Activated T-cell treated with anti-CD3 and anti-CD28 coated beads for 24 hours (primary cell): ENCODE measurements at places on chromosomes 6 and 20.

DNA sequence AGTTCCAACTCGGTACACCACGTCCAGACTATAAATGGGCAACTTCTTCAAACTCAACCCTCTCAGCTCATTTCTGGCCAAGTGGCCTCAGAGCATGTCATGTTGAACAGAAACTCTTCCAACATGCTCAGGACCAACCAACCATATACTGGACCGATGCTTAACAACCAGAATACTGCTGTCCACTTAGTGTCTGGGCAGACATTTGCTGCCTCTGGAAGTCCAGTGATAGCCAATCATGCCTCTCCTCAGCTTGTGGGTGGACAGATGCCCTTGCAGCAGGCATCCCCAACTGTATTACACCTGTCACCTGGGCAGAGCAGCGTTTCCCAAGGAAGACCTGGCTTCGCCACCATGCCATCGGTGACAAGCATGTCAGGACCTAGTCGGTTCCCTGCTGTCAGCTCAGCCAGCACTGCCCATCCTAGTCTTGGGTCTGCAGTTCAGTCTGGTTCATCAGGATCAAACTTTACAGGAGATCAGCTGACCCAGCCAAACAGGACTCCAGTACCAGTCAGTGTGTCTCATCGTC is 47.8 kb downstream of the BICRAL start:
- DNase-seq = no peak

DNA sequence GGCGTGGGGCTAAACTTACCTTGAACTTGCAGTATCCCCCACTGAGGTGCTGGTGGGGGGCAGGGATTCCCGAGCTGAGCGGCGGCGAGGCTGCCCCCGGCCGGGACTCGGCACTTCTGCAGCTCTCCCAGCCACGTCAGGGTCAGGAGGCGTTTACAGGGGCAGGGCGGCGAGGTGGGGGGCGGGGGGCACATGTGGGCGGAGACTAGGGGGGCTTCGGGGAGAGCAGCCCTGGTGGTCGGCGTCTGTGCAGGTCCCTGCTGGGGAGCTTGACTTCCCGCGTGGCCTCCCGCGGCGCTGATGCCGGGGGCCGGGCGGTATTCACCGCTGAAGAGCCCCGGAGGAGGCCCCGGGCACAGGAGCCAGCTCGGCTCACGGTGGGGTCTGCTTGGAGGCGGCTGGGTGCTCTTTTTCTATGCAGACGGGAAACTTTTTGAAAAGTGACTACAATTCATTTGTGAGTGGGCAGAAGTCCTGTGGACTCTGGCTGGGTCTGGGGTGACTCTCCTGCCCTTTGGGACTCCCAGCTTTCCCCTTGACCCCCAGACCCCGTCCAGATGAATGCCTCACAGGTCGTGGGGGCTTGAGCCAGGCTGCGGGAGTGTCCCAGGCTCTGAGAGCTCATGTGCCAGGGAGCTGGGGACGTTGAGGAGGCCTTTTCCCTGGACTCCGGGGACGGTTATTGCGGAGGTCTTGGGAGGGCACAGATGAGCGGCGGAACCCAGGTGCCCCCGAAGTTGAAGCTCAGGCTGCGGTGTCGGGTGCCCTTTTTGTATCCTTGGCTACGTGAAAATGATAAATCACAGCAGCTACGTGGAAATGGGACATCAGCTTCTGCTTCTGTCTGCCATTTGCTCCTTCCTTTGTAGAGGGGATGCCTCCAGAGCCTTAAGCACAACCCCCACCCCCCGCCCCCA is 75.9 kb upstream of the GATA5 start:
- no peak for DNase-seq

DNA sequence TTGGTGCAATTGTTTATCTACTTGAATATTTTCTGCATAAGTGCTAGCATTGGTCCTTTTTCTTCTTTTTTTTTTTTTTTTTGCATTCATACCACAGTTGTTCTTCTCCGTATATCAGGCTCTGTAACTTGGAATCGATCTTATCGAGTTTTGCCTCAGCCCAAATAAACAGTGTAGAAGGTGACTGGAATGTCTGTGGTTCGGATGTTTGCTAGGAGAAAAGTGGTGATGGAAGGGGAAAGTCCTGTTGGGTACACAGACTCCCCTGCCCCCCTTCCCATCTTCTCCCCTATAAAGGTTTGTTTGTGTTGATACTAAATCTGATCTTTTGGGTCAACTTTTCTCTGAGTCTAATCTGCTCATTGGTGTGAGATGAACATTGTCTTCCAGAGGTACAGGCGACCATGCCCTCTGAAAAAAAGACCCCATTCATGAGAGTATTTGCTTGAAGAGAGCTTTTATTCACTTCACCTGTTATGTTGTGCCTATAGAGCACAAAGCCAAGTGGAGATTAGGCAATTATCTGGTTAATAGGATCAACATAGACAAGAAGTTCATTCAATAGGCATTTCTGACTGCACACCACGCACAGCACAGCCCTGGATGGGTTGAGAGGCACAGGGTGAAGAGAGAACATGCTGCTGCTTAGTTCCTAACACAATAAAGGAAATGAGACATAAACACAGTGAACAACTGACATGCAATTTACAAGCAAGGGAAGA is 620.0 kb downstream of the PKHD1 start:
- DNase-seq = no peak

DNA sequence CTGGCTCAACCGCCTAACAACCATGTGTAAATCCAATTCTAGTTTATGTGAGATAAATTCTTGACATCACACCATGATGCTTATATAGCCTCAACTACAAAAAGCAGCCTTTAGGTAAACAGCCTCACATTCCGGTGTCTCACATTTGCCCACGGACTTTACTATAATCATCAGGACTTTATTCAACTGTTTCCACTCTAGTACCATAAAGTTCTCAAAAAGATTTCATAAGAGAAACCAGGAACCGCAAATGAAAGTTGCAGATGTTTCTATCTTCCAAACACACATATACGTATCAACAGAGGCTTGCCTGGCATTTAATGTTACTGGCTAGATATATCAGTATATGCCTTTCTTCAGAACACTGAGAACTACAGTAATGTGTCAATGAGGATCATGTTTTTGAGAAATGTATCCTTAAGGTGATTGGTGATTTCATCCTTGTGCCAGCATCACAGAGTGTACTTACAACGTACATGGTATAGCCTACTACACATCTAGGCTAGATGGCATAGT is 80.0 kb downstream of the EPB41L2 start:
- DNase-seq = no peak

GRCh38 chr6:128759447-128759846 is 123.5 kb upstream of the LAMA2 start:
- no peak for DNase-seq

DNA sequence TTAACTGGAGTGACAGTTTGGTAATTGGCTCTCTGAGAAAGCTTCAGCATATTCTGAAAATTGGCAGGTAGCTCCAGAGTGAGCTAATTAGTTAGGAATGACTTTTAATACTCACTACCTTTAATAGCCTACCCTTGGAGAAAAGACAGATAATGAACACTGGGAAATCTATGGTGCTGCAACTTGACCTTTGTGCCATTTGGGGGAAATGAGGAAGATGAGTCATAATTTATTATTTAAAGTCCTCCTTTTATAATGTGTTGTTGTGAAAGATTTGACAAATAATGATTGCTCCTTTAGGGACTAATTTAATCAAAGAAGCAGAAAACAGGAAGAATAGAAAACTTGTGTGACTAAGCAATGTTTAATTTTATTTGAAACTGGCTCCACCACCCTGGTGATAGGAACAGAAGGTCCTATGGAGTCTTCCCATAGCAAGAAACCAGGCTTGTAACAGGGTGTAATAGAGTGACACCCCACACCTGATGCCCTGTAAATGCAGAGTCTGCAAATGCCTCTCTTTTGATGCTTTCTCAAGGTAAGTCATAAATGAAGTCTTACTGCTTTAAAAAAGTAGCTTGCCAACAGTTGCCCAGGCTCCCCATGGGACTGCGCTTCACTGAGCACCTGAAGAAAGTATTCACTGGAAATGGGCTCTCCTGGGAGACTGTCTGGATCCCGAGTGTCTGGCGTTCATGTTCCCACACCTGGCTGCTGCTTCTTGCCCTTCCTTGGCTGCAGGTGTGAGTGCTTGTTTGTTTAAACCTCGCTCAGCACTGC is 134.4 kb downstream of the LRRC1 start:
- DNase-seq = no peak

DNA sequence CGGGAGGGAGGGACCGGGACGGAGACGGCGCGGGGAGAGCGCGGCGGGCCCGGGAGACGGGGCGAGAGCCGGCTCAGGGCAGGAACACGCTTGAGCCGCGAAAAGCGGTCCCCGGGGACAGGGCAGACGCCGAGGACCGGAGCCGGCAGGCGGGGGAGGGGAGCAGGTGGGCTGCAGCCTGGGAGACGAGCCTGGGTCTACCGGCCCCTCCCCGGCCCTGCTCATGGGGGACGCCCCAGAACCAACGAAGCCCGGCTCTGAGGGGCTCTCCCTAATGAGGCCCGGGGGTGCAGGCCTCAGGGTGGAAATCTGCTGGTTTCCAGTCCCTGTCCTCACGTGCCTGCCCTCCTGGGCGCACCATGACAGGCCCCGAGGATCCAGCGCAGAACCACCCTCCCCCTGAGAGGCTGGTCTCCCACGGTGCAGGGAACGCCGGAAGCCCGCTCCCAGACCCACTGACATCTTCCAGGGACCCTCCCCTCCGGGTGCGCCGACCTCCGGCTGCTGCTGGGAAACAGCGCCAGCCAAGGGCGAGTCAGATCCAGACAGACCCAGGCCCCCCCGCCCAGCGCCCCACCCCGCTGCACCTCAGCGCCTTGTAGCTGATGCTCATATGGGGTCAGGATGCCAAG is 571 bp upstream of the EEF1A2 start:
- no peak for DNase-seq

DNA sequence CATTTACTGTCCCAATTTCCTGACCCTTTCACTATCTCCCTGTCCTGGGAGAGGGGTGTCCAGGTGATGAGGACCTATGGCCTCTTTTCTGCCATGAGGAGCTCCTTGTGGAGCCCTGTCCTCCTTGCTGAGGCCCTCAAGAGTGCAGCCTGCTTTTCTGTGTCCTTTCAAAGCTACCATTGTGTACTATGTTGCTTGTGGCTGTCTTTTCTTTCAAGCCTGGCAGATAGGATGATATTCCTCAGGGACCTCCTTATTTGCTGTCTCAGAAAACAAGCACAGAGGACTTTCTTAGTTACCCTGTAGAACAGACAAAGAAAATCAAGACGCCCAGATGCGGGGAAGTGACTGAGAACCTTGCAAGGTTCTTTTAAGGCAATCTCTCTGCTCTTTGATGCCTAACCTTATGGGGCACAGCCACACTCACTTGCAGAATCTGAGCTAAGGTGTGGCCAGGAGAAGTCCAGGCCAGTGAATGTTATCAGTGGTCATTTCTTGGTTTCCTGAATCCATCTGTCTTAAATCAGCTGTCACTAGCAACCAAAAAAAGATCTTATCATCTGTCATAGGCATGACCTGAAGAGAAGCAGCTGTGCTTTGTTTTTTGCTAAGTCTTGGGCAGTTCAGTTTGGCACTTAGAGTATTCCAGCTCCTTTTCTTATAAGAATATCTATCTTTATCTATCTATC is 17.2 kb downstream of the CARMIL1 start:
- no peak for DNase-seq

GRCh38 chr20:6705926-6706548 is 61.4 kb upstream of the BMP2 start:
- DNase-seq = no peak

- DNase-seq = no peak
Measured at GRCh38 chr20:37611346-37611745, 82.5 kb upstream of the CTNNBL1 start.

GRCh38 chr20:7449269-7449668 is 491.0 kb downstream of the HAO1 start:
- DNase-seq = no peak

DNA sequence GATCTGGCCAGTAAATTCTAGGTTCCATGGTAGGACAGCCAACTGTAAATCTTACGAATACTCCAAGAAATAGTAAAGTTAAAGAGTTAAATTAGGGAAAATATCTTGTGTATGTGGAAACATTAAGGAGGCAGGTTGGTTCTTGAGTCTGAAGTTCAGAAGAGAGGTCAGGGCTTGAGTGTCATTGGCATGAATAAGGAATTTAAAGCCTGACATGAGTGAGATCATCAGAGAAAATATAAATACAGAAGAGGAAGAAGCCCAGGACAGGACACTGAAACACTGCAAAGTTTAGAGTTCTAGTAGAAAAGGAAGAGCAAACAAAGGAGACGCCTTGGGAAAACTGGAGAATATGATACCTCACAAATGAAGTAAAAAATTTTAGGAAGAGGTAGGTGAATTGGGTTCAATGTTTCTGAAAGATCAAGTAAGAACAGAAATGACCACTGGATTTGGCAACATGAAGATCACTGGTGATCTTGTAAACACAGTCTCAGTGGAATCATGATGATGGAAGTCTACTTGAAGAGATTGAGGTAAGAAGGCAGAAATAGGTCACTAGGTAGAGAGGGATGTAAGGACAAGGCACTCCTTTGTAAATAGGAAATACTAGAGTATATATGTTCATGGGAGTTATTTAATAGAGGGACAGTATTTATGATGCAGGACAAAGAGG is 41.6 kb upstream of the SYNCRIP start:
- no peak for DNase-seq

- no peak for DNase-seq
Measured at GRCh38 chr20:43870484-43870883, 44.2 kb upstream of the TOX2 start.

DNA sequence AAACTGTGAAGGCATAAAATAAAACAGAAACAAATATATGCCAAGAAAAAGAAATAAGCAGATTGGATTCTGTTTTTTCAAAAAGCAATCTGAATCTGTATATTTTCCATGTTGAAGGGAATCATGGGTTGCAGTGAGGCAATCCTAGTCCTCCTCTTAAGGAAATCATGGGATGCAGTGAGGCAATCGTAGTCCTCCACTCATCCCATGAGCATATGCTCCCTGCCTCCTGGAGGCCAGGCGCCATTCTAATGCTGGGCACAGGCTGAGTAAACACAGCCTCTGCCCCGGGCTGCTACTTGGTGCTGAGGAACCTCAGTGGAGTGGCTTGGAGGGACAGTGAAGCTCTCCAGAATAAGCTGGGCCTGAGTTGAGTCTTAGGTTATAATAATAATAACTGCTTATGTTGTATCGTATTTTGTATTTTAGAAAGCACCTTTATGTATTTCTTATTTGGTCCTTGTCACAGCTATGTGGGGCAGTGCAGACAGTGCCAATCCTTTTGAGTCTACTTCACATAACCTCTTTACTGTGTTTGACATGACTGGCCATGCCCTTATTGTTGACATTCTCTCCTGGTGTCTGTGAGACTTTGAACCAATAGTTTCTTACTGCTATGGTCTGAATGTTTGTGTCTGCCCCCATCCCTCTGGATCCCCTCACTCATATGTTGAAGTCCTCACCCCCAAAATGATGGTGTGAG is 56.6 kb upstream of the CITED2 start:
- no peak for DNase-seq
